GM20000 (cell line): ENCODE measurements at places on chromosomes 3 and 15.

GRCh38 chr15:56767315-56767714 is 34.0 kb upstream of the ZNF280D start:
- DNase-seq, result no peak

GRCh38 chr15:40439960-40440742 is 602 bp upstream of the BAHD1 start:
- peak; percentile 67 for DNase-seq

- no peak for DNase-seq
These were observed 52.9 kb upstream of the MANF start for GRCh38 chr3:51332156-51332555.

GRCh38 chr3:160330109-160330508 is 68.9 kb downstream of the IFT80 start:
- DNase-seq, result no peak

DNA sequence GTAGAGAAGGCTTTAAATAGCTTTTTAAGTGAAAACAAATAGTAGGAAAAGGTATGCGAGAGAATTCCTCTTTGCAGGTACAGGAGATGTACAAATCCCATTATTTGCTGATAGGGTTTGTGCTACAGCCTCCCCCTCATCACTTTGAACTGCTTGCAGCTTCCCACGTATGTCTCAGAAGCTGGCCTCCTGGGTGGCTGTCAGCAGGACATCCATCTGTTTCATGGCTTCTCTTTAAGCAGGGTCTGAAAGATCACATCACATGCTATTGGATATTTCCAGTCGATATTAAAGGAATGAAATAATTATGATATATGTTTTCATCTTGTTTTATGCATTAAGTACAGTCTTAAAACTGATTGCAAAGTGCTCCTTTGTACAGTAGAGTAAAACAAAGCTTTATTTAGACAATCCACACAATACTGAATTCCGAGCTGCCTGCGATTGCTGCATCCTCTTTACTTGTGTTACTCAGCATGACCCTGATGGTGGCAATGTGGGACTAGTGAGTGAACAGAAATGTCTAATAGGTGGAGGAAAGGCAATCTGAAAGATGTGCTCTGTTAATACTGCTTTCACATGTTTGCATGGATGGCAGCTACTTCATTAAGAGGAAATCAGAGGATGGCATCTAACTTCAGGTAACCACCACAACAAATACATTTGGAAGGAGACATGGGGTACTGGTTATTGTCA is 930.6 kb upstream of the SEMA6D start:
- DNase-seq, result no peak

DNA sequence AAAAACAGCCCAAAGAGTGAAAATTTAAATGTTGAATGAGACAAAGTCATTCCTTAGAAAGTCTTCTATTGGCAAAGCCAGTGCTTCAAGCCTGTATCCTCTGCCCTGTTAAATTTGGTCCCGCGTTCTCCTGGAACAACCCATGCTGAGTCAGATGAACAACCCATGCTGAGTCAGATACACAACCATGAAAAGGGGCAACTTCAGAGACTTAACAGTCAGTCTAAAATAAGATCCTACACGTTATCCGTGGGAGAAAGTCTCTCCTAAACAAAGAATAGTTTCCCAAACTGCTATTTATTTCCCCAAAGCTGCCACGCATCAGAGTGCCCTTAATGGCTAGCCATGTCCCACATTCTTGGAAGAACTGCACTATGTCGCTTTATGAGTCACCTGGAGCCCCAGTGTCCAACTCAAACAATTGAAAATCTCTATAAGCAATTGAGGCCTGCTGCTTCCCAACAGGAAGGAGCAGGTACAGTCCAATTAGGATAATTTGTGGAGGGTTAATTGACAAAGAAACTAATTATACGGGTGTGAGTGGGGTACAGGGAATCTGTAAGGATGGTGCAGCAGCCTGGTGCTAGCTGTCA is 66.1 kb downstream of the WHAMM start:
- no peak for DNase-seq

DNA sequence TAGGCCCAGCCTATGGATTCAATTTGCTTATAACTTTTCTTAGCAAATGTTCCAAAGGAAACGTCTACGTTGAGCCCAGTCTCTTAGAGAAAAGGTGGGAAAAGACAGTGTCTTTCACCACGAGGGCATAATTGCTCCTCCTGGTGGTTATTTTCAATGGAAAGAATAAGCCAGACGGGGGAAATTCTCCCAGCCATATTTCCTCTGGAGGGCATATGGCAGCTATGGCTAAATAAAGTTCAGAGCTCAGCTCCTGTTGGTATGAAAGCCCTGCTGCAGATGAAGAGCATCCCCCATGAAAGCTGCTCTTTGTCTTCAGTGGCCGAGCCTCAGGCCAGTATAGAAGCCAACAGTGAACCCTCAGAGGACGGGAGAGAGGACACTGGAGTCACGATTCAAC is 297.9 kb downstream of the RYR3 start:
- DNase-seq, result no peak

DNA sequence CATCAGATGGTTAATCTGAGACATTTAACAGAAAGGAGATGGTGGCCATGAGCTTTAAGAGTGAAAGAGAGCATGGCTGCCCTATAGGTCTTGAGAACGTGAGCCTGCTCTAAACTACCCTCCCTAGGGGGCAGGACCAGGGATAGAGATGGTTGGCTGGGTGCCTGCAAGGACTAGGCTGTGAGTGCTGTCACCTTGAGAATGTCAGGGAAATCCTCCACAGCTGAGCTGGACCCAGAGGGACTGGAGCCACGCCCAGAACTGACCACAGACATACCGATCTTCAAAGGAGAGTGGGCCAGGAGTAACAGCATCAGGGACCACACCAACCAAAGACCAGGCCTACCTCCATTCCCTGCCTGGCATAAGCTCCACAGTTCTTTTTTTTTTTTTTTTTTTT is 53.6 kb upstream of the UBE2E1 start:
- no peak for DNase-seq

- no peak for DNase-seq
These were observed 28.7 kb downstream of the BFSP2 start for GRCh38 chr3:133428552-133428951.
